Activated CD4-positive, alpha-beta T cell treated with anti-CD3 and anti-CD28 coated beads, Interleukin-10, Interleukin-2, amounts not matched to agents 100 ng/mL and 50 ng/mL, durations not matched to agents 16 hours and 8 hours (primary cell): ENCODE measurements at places on chromosomes 3 and 15.
A peak's percentile ranks its signal among the peaks of the same experiment; 100 is the strongest.

DNA sequence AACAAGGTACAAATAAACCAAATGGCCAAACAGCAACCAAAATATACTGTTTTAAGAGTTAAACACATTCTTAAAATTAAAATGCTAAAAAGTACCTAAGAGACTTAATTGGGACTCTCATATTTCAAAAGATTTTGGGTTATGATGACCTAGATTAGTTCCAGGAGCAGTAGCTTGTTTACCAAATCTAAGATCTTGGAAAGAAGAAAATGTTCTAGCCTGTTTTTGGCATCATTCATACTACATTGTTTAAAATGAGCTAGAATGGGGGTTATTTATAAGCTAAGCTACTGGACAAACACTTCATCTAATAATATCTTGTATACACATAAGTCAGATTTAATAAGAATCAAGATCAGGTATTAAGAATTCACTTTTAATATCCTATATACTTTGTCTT lies 22.8 kb downstream of the ATOSA start:
- no peak for DNase-seq

DNA sequence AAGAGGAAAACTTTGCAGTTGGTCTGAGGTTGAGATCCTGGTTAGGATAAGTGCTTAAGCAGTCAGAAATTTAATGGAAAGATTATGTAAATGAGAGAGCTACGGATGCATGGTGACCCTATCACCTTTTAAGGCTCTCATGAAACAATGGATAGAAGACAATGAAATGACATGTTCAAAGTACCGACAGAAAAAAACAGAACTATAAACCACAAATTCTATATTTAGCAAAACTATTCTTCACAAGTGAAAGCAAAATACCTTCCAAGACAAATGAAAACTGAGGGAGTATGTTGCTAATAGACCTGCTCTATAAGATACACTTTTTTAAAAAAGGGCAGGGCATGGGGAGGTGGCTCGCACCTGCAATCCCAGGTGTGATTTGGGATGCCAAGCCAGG lies 32.2 kb downstream of the DNAAF4 start:
- no peak for DNase-seq

GRCh38 chr3:16266714-16267113 lies 1.7 kb downstream of the OXNAD1 start:
- DNase-seq = no peak

DNA sequence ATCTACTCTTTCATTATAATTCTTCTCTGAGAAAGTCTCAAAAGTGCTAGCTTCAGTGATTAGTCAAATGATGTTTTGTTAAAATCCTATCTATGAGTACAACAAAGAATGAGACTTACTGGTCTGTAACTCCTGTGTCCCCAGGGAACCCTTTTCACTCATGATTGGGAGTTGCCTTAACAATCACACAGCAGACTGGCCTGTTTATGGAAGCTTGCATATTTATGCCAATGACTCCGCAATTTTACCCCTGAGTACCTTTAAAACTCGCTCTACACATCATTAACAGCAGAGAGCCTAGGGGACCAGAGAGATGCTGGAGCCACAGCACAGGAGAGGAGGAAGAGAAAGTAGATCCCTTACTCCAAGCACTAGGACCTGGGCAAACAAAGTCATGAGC lies 628.1 kb downstream of the IGSF11 start:
- no peak for DNase-seq

DNA sequence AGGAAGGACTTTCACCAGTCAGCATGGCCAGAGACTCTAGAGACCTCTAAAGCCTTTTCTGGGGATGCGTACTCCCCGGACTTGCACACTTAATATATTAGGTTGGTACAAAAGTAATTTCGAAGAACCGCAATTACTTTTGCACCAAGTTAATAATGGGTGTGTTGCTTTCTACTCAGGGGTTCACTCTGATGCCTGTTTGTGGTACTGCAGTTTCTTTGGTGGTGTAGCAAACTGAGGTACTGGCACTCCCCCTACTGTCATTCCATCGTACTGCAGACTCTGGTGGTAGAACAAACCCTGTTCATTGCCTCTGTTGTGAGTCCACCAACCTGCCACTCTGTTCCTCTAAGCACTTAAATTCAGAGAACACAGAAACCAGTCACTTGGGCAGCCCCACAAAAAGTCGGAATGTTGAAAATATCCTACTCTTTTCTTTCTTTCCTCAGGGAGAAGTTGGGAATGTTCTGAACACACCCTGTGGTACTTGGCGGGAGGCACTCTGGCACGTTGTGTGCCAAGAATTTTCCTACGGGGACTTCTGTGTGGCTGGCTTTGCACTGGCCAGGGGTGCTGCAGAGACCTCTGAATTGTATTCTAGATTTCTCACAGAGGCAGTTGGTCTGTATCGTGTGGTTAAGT lies 46.3 kb downstream of the GABRG3 start:
- DNase-seq = peak; percentile 69

DNA sequence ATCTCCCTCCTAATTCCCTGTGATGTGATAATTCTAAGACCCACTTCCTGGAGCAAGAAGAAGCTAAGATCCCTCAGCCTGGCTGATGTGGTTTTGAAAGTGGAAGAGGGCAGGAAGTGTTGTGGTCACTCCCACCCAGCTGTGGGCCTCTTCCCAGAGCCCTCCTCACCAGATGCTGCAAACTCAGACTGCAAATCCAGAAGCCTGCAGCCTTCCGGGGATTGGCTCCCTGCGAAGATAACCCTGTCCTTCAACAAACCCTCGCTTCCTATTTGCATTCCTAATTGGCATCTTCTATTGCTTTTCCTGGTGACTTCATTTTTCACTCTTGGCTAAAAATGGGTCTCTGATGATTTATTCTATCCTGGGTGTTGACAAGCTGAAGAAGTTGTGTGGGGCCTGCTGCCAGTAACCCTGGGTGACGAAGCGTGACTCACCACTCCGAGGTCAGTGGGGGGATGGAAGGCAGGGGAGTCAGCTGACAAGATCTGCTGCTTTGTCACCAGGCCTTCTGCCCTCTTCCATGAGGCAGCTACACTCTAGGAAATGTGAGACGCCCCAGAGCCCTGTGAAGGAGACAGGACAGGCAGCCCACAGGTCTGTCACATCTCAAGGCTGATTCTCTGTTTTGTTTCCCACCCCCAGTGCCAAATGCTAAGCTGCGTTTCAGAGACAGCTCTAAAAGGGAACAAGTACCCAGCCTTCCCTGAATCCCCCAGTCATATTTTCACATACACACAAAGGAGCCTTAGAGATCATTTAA lies 99.7 kb upstream of the LIPC start:
- DNase-seq = peak; percentile 93

DNA sequence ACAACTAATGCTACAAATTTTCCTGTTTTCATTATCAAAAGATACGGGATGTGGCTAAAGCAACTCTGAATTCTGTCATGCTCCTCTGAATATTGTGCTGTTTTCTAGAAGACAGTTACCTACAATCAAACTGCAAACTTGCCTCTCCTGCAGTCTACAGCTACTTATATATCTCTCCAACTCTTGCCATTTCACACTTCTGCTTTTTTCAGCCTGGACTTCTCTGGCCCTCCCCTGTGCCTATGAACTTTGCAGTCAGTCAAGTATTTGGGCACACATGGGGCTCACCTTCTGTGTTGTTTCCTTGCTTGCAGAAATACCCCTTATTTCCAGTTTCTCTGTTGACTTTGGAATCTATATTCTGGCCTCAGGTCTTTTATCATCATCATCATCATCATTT lies 575.6 kb downstream of the GRM7 start:
- DNase-seq = no peak
